Liver (tissue), 10 donors: ENCODE measurements at places on chromosomes 7 and 10. TPM values are rescaled to one million over a fixed set of nuclear protein-coding genes. Genes with fewer than 3 reads are reported as not detected.

Gene NYAP1
- not detected for polyA plus RNA-seq

Gene TES
- 5.8 TPM for polyA plus RNA-seq

Gene DMBT1
- polyA plus RNA-seq, result not detected

Gene NME8
- not detected for polyA plus RNA-seq

Gene TMEM229A
- polyA plus RNA-seq, result not detected

Gene GPR141
- polyA plus RNA-seq, result not detected

Gene SPDYE16
- 0.05 TPM for polyA plus RNA-seq

DNA sequence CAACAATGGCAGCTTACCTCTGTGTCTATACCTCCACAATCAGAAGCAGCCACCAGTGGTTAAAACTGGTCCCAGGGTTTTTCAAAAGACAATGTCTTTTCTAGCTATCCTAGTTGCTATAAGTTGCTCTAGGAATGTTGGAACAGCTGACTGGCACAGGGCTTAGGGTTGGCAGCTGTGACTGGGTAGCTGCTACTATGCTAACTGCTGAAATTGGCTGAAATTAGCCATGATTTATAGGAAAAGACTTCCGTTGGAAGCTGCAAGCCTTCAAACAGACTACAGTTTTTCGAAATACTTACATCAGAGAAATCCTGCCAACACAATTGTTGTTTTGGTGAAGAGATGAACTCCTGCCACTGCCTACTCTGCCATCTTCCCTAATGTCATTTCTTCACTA lies 102.3 kb downstream of the MKX start:
- no peak overlapping the region for H3K27ac ChIP-seq
- no peaks in the 10 kb centered on the region for H3K36me3 ChIP-seq
- no peaks in the 10 kb centered on the region for H3K4me1 ChIP-seq
- H3K27me3 ChIP-seq, result no peaks in the 10 kb centered on the region

DNA sequence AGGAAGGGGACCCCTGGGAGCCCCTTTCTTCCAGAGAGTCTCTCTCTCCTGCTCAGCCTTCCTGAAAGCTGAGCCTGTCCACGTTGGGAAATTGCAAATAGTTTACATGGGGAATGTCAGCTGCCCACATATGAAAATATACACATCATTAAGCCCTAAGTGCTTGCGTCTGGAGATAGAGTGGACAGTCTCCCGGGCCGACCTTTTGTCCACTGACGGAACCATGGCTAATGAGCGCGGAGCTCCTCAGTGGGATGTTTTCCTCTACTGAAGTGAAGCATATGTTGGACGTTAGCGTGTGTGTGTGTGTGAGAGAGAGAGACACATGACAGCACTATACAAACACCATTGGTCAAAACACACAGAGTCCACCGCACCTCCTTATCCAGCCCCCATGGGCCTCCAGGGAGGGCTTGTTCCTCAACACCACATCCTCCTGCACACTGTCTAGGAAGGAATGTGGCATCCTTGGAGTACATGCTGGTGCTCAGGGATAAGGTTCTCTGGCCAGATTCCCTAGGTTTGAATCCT lies 128.4 kb downstream of the RGS10 start:
- H3K36me3 ChIP-seq, result no peaks in the 10 kb centered on the region
- H3K4me3 ChIP-seq, result no peak overlapping the region
- no peaks in the 10 kb centered on the region for H3K4me1 ChIP-seq
- H3K27me3 ChIP-seq, result no peaks in the 10 kb centered on the region

GRCh38 chr7:100433592-100434296 lies 2.6 kb downstream of the PPP1R35 start:
- no peak overlapping the region for H3K27ac ChIP-seq
- H3K4me3 ChIP-seq, result no peak overlapping the region
- no peaks in the 10 kb centered on the region for H3K27me3 ChIP-seq
- H3K36me3 ChIP-seq, result peaks cover 14% of the 10 kb centered on the region
- H3K4me1 ChIP-seq, result peaks cover 10% of the 10 kb centered on the region

DNA sequence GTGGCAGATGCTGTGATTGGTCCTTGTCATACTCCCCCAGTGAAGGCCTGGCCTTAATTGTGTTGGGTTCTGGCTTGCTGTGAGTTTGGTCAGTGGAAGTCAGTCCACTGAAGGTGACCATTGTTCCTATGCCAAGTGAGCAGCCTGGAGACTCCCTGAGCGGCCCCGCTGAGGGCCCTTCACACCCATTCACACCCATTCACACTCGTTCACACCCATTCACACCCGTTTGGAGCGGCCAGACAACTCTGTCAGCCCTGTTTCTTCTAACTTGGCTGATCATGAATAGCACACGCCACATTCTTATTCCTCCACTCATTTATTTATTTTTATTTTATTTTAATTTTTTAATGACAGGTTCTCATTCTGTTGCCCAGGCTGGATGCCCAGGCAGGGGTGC lies 61.5 kb downstream of the C10orf120 start:
- H3K36me3 ChIP-seq, result no peaks in the 10 kb centered on the region
- H3K4me1 ChIP-seq, result no peaks in the 10 kb centered on the region
- H3K27ac ChIP-seq, result no peak overlapping the region
- peaks cover 2% of the 10 kb centered on the region for H3K27me3 ChIP-seq
- no peak for DNase-seq
- no peak overlapping the region for H3K4me3 ChIP-seq

DNA sequence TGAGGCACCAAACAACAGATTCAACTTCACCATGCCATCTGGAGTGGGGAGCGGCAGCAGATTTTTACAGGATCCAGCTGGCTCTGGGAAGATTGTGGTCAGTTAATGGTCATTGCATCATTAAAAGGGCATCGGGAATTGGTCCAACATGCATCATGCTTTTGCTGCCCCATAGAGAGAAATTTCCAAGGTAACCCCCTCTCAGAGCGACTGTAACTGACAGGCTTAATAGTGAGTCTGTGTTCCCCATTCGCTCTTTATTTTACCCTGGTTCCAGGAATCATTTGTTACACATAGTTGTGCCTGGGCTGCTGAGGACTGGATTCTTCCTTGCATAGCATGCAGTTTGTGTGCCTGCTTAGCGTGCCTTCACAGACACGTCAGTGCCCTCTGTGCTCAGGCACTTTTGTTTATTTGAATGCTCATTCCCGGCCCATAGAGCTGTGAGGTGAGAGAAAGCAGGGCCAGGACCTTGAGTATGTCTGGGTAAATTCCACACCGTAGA lies 49.9 kb downstream of the CDHR3 start:
- no peaks in the 10 kb centered on the region for H3K36me3 ChIP-seq
- no peaks in the 10 kb centered on the region for H3K27me3 ChIP-seq
- no peak overlapping the region for H3K4me3 ChIP-seq
- peaks cover 3% of the 10 kb centered on the region for H3K4me1 ChIP-seq
- H3K27ac ChIP-seq, result no peak overlapping the region
- DNase-seq, result no peak

DNA sequence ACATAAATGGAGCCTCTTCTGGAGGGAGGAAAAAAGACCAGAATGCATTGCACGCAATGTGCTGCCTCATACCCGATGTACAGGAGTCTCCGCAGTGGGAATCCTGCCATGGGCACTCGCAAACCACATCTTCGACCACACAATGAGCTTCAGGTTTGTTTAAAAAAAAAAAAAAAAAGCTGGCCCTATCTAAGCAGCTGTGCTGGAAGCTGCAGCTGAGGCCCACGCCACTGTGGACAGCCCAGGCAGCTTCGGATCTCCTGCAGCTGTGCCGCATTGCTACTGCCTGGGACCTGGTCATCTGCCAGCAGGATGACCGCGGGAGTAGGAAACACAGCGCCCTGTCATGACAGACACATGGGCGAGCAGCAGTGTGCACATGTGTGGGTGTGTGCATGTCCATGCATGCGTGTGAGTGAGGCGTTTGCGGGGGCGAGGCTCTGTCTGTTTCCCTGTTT lies 26.0 kb downstream of the EN2 start:
- no peak overlapping the region for H3K4me3 ChIP-seq
- no peaks in the 10 kb centered on the region for H3K36me3 ChIP-seq
- no peaks in the 10 kb centered on the region for H3K4me1 ChIP-seq
- no peak for DNase-seq
- H3K27me3 ChIP-seq, result peaks cover 14% of the 10 kb centered on the region
- H3K27ac ChIP-seq, result no peak overlapping the region

GRCh38 chr10:46311501-46311951 lies 24.7 kb downstream of the ANTXRL start:
- H3K4me3 ChIP-seq, result no peak overlapping the region
- H3K36me3 ChIP-seq, result no peaks in the 10 kb centered on the region
- no peak overlapping the region for H3K27ac ChIP-seq
- DNase-seq, result no peak
- H3K4me1 ChIP-seq, result no peaks in the 10 kb centered on the region
- H3K27me3 ChIP-seq, result no peaks in the 10 kb centered on the region

DNA sequence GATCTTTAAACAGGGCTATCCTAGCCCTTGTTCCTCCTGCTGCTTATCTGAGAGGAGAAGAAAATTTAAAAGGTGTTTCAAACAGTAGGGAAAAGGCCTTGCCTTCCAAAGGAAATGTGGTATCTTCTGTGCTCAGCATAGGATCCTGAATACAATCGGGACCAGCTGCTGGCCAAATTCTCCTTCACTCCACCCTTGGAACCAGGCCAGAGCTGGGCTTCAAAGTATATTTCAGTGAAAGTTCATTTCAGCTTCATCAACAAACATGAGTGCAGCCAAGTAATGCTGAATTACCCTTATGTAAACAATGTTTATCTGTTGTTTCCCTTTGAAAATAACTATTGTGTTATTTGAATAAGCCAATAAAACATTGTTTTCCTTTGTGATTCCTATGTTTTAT lies 146.5 kb upstream of the MEOX2 start:
- H3K27ac ChIP-seq, result no peak overlapping the region
- H3K36me3 ChIP-seq, result no peaks in the 10 kb centered on the region
- H3K27me3 ChIP-seq, result no peaks in the 10 kb centered on the region

DNA sequence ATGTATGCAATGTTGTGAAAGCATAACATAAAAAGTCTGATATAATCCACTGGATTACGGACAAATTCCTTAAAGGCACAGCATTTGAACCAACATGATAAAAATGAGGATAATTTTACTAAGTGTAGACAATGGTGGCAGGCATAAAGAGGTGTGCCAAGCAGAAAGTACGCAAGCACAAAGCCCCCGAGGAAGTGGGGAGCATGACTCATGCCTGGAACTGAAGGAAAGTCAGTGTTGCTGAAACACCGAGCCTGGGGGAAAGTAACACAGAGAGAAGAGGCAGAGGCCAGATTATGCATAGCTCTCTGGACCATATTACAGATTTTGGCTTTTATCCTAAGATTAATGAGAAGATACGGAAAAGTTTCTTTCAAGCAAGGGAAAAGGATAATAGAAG lies 490.0 kb upstream of the PHF14 start:
- H3K27me3 ChIP-seq, result no peaks in the 10 kb centered on the region
- no peaks in the 10 kb centered on the region for H3K4me1 ChIP-seq
- DNase-seq, result no peak
- no peak overlapping the region for H3K4me3 ChIP-seq
- H3K36me3 ChIP-seq, result no peaks in the 10 kb centered on the region

DNA sequence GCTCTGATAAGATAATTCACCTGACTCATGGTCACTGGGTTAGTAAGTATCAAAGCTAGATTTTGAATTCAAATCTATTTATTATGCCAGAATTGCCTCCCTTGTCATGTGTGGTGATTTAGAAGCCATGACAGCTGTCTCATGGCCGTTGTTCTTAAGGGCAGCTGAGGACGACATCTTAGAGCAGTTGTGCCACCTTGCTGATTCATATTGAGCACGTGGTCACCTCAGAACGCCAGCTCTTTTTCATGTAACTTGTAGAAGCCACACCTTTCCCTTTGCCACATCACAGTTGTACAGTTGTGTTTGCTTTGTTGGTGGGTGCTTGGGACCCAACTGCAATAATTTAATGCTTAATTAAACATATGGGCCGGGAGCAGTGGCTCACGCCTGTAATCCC lies 4.3 kb upstream of the PIK3AP1 start:
- no peak overlapping the region for H3K4me3 ChIP-seq
- no peaks in the 10 kb centered on the region for H3K27me3 ChIP-seq
- no peak for DNase-seq
- H3K27ac ChIP-seq, result no peak overlapping the region
- H3K36me3 ChIP-seq, result no peaks in the 10 kb centered on the region

- no peaks in the 10 kb centered on the region for H3K27me3 ChIP-seq
- no peaks in the 10 kb centered on the region for H3K4me1 ChIP-seq
- H3K27ac ChIP-seq, result no peak overlapping the region
- no peak overlapping the region for H3K4me3 ChIP-seq
- H3K36me3 ChIP-seq, result no peaks in the 10 kb centered on the region
Observed at GRCh38 chr7:137546671-137547070, 203.1 kb upstream of the PTN start.

DNA sequence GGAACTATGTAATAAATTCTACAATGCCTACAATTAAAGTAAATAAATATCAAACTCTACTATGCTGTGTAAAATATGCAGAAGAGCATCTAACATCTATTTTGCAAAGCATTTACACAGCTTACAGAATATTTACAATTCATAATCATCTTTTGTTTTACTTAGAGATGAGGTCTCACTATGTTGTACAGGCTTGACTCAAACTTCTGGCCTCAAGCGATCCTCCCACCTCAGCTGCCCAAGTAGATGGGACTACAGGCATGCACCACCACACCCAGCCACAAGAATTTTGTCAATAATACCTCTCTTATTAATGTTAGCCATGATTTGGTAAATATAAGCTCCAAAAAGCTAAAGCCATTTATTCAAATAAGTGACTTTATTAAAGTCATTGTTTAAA lies 21.9 kb upstream of the CAV2 start:
- no peaks in the 10 kb centered on the region for H3K27me3 ChIP-seq
- no peak for DNase-seq
- H3K4me1 ChIP-seq, result no peaks in the 10 kb centered on the region
- H3K36me3 ChIP-seq, result no peaks in the 10 kb centered on the region

DNA sequence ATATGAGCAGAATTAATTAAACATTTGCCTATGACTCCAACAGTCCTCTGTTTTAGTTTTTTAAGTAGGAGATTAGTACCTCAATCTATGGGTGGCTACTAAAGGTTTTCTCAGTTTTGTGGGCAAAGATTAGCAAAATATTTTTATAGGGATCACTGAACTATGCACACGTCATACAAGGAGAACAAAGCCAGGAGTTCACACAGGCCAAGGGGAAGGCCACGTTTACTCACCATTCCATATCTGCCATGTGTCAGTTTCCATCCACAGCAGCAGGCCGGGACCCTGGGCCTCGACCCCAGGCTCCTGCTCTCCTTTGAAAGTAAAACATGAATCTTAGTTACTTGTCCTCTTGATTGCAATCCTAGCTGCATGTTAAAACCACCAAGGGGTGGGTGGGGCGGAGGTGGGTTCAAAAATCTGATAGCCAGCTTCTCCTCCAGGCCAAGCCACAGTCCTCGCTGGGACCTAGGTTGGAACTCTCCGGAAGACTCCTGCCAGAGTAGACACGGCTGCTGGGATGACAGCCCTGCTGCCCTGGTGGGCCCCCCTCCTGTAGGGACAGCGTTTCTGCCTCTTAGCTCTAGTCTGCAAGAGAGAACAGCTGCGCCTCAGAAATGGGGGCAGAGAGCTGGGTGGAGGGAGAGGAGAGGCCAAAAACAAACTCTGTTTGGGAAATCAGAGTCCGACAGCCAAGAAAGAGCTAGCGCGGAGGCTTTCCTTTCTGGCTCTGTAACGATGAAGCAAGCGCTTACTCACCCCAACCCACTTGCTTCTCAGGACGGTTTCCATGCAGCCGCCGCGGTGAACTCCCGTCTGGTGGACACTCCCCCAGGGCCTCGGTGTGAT lies 35.6 kb downstream of the PITRM1 start:
- H3K27ac ChIP-seq, result no peak overlapping the region
- H3K4me1 ChIP-seq, result no peaks in the 10 kb centered on the region
- DNase-seq, result no peak
- H3K27me3 ChIP-seq, result no peaks in the 10 kb centered on the region
- H3K4me3 ChIP-seq, result no peak overlapping the region
- H3K36me3 ChIP-seq, result peaks cover 28% of the 10 kb centered on the region
